PC-3 (cell line): ENCODE measurements at places on chromosomes 3 and 15. TPM values are rescaled to one million over a fixed set of nuclear protein-coding genes. Genes with fewer than 3 reads are reported as not detected.

- peaks cover 8% of the 10 kb centered on the region for H3K4me1 ChIP-seq
- DNase-seq = no peak
- H3K4me3 ChIP-seq = no peak overlapping the region
- no peaks in the 10 kb centered on the region for H3K36me3 ChIP-seq
- H3K27me3 ChIP-seq = no peaks in the 10 kb centered on the region
Observed at GRCh38 chr3:31307131-31307785, 225.5 kb upstream of the STT3B start.

GRCh38 chr15:85906640-85907039 is 111.9 kb upstream of the KLHL25 start:
- no peak overlapping the region for H3K4me3 ChIP-seq
- H3K27ac ChIP-seq = no peak overlapping the region
- no peaks in the 10 kb centered on the region for H3K36me3 ChIP-seq

- no peaks in the 10 kb centered on the region for H3K4me1 ChIP-seq
- no peak overlapping the region for H3K4me3 ChIP-seq
- no peaks in the 10 kb centered on the region for H3K36me3 ChIP-seq
- H3K27ac ChIP-seq = no peak overlapping the region
- peaks cover 71% of the 10 kb centered on the region for H3K27me3 ChIP-seq
- no peak for DNase-seq
Observed at GRCh38 chr3:182058488-182058887, 346.8 kb downstream of the SOX2 start.

GRCh38 chr3:9955611-9956352 is 3.6 kb upstream of the PRRT3 start:
- H3K36me3 ChIP-seq = no peaks in the 10 kb centered on the region
- H3K4me1 ChIP-seq = peaks cover 30% of the 10 kb centered on the region
- no peaks in the 10 kb centered on the region for H3K27me3 ChIP-seq
- DNase-seq = no peak

- no peaks in the 10 kb centered on the region for H3K36me3 ChIP-seq
- peaks cover 42% of the 10 kb centered on the region for H3K27me3 ChIP-seq
- DNase-seq = no peak
- H3K4me3 ChIP-seq = no peak overlapping the region
- H3K4me1 ChIP-seq = no peaks in the 10 kb centered on the region
Observed at GRCh38 chr3:148856384-148856783, 8.7 kb upstream of the CPA3 start.

- no peak overlapping the region for H3K4me3 ChIP-seq
- no peak overlapping the region for H3K27ac ChIP-seq
- no peaks in the 10 kb centered on the region for H3K4me1 ChIP-seq
- H3K36me3 ChIP-seq = no peaks in the 10 kb centered on the region
- H3K27me3 ChIP-seq = peaks cover 21% of the 10 kb centered on the region
Observed at GRCh38 chr3:56459719-56460118, 8.5 kb downstream of the ERC2 start.

DNA sequence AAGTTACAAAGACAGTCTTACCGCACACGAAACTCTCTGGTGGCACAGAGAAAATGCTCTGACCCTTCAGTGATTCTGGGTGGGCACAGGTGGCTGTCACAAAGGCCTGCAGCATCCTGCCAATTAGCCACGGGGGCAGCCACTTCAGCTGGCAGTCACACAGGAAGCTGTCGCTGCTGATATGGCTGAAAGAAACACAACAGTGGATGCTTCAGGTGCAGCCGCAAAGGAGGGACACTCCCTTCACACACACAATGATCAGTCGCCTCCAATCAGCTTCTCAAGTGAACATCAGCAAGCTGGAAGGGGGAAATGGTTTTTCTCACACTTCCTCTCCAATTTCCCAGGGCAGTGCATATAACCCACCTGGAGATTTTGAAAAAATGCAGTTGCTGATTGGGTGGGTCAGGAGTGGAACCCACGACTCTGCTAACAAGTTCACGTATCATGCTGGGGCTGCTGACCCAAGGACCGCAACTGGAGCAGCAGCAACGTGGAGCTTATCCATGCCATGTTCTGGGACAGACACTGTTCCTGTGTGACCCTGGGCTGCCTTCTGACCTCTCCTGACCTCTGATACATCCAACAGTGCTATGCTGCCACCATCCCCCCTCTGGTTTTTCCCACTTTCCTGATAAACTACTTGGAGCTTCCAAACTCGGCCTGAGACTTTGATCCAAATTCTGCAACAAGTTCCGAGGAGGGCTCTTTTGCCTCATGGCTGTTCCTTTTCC is 106.6 kb downstream of the LRIG1 start:
- no peaks in the 10 kb centered on the region for H3K4me1 ChIP-seq
- no peak for DNase-seq

- H3K27me3 ChIP-seq = no peaks in the 10 kb centered on the region
- H3K36me3 ChIP-seq = peaks cover 8% of the 10 kb centered on the region; the same call in 1 of the 2 replicates
- no peak overlapping the region for H3K27ac ChIP-seq
- peaks cover 13% of the 10 kb centered on the region for H3K4me1 ChIP-seq
- H3K4me3 ChIP-seq = no peak overlapping the region
Observed at GRCh38 chr3:128079823-128080222, 27.6 kb downstream of the SEC61A1 start.

- no peak overlapping the region for H3K4me3 ChIP-seq
- H3K4me1 ChIP-seq = no peaks in the 10 kb centered on the region
- no peaks in the 10 kb centered on the region for H3K27me3 ChIP-seq
- no peak for DNase-seq
- H3K36me3 ChIP-seq = no peaks in the 10 kb centered on the region
Observed at GRCh38 chr3:171680726-171681411, 129.4 kb downstream of the PLD1 start.

DNA sequence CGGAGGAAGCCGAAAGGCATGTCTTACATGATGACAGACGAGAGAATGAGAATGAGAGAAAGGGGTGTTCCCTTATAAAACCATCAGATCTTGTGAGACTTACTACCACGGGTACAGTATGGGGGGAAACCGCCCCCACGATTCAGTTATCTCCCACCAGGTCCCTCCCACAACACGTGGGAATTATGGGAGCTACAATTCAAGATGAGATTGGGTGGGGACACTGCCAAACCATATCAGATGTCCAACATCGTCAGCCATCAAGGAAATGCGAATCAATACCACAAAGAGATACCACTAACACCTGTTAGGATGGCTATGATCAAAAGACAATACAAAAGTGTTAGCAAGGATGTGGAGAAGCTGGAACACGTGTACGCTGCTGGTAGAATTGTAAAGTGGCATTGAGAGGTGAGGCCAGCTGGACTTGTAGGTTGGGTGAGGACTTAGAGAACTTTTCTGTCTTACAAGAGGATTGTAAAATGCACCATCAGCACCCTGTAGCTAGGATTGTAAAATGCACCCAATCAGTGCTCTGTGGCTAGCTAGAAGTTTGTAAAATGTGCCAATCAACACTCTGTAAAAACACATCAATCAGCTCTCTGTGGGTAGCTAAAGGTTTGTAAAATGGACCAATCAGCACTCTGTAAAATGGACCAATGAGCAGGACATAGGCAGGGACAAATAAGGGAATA is 37.5 kb downstream of the VGLL4 start:
- H3K4me1 ChIP-seq = peaks cover 28% of the 10 kb centered on the region
- H3K36me3 ChIP-seq = peaks cover 2% of the 10 kb centered on the region; the same call in 1 of the 2 replicates
- H3K27me3 ChIP-seq = no peaks in the 10 kb centered on the region
- H3K4me3 ChIP-seq = no peak overlapping the region
- no peak overlapping the region for H3K27ac ChIP-seq

GRCh38 chr3:156664011-156664830 is 10.2 kb upstream of the TIPARP start:
- DNase-seq = no peak
- no peaks in the 10 kb centered on the region for H3K36me3 ChIP-seq
- no peak overlapping the region for H3K27ac ChIP-seq
- no peaks in the 10 kb centered on the region for H3K27me3 ChIP-seq

GRCh38 chr3:10666621-10667020 is 149.4 kb upstream of the SLC6A11 start:
- H3K4me3 ChIP-seq = no peak overlapping the region
- H3K27me3 ChIP-seq = peaks cover 84% of the 10 kb centered on the region
- no peak for DNase-seq
- H3K36me3 ChIP-seq = no peaks in the 10 kb centered on the region
- no peak overlapping the region for H3K27ac ChIP-seq

GRCh38 chr15:58258501-58259292 is 120.5 kb downstream of the AQP9 start:
- H3K36me3 ChIP-seq = no peaks in the 10 kb centered on the region
- no peak overlapping the region for H3K27ac ChIP-seq
- no peaks in the 10 kb centered on the region for H3K4me1 ChIP-seq
- no peaks in the 10 kb centered on the region for H3K27me3 ChIP-seq

Gene ZKSCAN7
- not detected in 2 replicates for total RNA-seq

Gene LMAN1L
- total RNA-seq = not detected in 2 replicates

Gene RPL4
- 1,239 and 2,773 TPM in 2 replicates for total RNA-seq

Gene NEK11
- total RNA-seq = 3.1 and 5.8 TPM in 2 replicates

Gene KLHL6
- total RNA-seq = not detected in 2 replicates

Gene NECTIN3
- total RNA-seq = 12.8 and 15.8 TPM in 2 replicates
